ENCODE measurements at places on chromosomes 16 and 17.

- no peak for DNase-seq
Measured at GRCh38 chr17:65554553-65555223, 6.8 kb downstream of the AXIN2 start.

DNA sequence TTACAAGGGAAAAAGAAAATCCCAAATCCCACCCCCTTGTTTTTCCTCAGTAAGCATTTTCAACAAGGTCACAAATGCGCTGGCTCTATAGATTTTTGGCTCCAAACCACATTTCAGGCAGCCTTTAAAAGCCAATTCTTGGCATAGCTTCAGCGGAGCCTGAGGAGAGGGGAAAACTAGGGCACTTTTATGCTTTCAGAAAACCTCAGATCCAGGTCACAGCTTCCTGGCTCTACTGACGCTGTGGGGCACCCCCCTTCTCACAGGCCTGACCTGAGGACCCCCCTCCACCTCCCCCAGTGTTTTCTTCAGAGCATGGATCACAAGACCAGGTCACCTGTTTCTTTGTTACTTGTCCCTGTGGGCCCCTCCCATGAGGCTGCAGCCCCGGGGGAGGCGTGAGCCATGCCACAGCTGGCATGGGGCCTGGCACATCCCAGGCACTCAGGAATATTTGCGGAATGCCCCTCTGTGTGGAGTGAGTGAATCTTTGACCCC lies 30.1 kb upstream of the MTSS2 start:
- no peak for DNase-seq

DNA sequence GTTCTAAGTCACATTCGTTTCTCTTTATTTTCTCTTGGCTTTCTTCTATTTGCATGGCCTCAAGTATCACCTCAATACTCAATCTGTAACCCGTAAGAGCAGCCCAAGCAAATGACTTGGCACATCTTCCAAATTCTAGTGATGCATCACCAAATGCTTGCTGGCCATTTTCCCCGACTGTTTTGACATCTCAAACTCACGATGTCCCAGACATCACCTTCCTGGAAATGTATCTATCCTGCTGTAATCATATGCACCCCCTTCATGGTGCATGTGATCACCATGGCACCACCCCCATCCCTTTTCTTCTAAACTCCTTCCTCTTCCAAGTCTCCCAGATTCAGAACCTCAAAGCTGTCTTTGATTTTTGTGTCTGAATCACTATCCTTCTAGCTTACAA lies 24.0 kb upstream of the ABCA5 start:
- DNase-seq: no peak

DNA sequence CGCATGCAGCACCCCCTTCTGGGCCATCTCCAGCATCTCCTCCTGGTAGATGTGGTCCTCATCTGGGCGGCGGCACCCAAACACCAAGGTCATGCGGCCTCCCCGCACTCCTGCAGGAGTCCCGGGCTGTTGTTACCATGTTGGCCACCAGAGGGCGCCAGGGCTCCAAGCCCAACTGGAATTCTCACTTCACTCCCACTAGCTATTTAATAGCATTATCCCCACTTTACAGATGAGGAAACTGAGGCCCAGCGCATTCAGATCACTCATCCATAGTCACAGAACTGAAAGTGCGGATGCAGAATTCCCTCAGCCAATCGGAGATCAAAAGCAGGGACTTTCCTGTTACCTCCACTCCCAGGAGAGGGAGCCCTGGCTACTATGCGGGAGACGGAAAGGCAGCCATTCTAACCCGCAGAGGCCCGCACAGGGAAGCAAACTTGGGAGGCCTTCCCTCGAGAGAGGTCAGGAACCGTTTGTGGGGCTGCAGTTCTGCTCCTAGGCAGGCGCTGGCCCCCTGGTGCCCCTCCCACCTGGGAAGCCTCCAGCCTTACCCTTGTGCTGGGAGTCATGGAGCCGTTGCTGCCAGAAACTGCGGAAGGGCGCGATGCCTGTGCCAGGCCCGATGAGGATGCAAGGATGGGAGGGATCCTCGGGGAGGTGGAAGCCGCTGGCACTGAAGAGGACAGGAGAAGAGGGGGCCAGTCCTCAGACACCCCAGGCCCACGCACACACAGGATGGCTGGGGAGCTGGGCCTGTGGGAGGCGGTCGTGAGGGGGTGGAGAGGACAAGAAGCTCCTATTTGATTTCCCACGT lies 40.1 kb downstream of the NOS2 start:
- peak; percentile 71 for DNase-seq

DNA sequence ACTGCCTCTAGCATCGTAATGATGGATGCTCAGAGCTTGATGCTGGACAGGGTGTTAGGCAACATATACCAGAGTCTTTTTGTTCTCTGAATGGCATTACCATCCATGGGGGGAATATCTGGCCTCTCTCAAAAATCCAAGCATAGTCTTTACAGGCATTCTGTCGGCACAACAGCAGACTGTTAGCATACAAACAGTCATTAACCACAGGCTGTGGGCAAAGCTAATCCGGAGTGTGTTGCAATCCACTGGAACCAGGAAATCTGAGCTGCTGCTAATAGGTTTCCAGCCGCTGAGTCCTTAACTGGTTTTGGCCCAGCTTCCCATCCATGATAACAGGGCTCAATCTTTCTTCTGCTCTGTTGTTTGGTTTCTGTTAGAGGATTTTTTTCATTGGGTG lies 371.9 kb downstream of the HS3ST3B1 start:
- DNase-seq: no peak

- DNase-seq: no peak
Measured at GRCh38 chr17:72955391-72956140, 136.9 kb downstream of the SLC39A11 start.

GRCh38 chr16:67458121-67458641 lies 22.8 kb downstream of the ATP6V0D1 start:
- DNase-seq: no peak

GRCh38 chr17:50316016-50316587 lies 29.8 kb upstream of the XYLT2 start:
- no peak for DNase-seq

GRCh38 chr17:74012465-74012864 lies 191.0 kb upstream of the RPL38 start:
- peak; percentile 48 for DNase-seq

- no peak for DNase-seq
Measured at GRCh38 chr16:71467810-71468209, 5.8 kb upstream of the ZNF23 start.

DNA sequence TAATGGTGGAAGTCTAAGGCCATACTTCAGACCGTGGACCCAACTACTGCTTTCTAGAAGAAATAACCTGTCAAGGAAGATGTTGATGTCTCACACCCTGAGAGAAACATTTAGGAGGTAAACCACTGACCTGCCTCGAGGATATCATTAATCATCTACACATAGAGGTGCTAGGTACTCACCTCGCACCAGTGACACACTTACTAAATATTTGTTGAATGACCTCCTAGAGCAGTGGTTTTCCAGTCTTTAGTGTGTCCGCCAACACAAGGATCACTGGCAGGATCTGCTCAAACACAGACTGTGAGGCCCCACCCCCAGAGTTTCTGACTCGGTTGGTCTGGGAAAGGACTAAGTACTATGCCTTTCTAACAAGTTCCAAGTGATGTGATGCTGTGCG lies 197.4 kb upstream of the CACNG5 start:
- no peak for DNase-seq

GRCh38 chr17:49227436-49228261 lies 2.9 kb downstream of the PHOSPHO1 start:
- DNase-seq: peak; percentile 81

DNA sequence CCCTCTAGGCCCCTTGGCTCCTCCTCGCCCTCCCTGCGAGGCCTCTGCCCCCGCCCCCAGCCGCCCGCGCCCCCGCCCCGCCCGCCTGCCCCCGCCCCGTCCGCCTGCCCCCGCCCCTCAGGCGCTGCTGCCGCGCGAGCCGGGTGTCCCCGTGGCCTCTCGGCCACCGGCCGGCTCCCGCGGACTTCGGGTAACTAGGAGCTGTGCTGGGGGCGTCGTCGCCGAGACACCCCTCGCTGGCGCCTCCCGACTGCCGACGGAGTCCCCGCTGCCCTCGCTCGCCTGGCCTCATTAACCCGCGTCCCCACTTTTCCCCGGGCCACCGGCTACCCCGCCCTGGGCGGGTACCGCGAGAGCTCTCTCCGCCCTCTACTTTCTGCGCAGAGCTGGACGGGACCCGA lies at the start of gene TLCD1:
TSS of gene TLCD1 (minus strand) at position 8 of the 401 bp plus-strand sequence. CDS start 136 bp downstream, outside the sequence.
- peak; percentile 80 for DNase-seq

DNA sequence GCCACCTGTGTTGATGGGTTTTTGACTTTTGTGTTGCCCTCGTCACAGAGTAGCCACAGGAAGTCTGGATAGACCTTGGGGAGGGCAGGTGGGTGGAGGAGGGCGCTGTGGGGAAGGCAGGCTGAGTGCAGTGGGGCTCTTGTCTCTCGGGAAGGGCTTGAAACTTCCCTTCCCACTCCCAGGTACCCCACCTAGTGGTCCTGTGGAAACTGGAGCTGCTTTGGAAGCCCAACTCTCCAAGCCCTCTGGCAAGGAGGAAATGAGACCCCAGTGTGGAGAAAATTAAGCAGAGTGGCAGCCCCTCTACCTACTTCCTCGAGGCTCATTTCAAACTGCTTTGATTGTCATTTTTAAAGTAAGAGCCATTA lies 9.2 kb downstream of the CA5A start:
- no peak for DNase-seq

GRCh38 chr16:19704321-19705145 lies 13.5 kb downstream of the KNOP1 start:
- no peak for DNase-seq

DNA sequence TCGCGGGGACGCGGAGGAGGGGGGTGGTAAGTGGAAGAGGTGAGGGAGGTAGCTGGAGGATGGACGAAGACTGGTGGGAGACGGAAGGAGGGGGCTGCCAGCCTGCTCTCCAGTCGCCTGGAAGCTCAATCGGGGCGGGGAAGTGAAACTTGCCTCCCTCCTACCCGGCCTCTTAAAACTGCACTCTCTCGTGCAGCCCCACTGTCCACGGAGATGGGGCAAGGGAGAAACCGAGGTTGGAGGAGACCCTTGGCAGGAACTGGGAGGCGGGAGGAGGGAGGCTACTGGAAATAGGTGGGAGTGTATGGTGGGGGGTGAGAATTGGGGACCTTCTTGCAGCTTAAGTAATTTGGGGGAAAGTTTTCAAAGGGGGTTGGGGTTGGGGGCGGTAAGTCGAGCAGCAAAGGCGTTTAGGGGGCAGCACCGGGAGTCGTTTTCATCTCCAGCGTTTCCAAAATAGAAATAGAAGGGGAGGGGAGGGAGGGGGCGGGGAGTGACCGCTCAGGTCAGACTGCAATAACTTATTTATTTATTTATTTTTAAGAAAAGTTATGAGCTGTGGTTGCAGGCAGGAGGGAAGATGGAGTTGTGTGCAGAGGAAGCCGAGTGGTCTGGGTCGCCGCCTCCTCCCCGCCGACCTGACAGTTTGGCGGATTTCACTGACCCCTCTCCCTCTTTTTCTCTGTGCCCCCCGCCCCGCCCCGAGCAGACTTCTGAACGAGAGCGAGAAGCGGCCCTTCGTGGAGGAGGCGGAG lies 1.4 kb downstream of the SOX9 start:
- DNase-seq: no peak

- no peak for DNase-seq
Measured at GRCh38 chr17:73359352-73359751, 47.6 kb upstream of the CDC42EP4 start.

GRCh38 chr16:77076839-77077238 lies 114.2 kb upstream of the MON1B start:
- no peak for DNase-seq

Data from activated CD4-positive, alpha-beta T cell treated with anti-CD3 and anti-CD28 coated beads, Interleukin-2, amount 50 U/mL, for 16 hours (primary cell).